ENCODE measurements at places on chromosomes 6 and 20.

- peak; percentile 99 for DNase-seq
Measured at GRCh38 chr20:3470627-3471396, at the start of gene ATRN. TSS of gene ATRN (plus strand) at chr20:3471018. CDS start at chr20:3471108, 90 bp downstream.

GRCh38 chr6:138562691-138563090 lies 63.4 kb upstream of the NHSL1 start:
- DNase-seq: no peak

- DNase-seq: no peak
Measured at GRCh38 chr20:43384101-43384940, 73.4 kb upstream of the SRSF6 start.

DNA sequence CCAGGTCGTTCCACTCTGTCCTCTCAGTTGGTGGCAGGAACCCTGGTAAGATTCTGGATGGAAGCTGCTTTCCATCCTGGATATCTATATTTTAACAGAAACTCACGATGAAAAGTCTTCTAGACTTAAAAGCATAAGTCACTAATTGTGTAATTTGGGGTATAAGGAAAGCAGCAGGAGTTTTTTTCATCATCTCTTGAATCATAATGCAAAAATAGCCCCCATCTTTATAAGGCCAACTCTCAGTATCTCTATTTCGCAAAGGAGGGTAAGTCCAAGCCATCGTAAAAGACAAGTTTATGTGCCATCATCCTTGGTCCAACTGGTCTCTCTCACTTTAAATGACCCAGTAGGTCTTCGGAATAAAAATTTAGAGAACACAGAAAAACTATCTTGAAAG lies 95.1 kb downstream of the FAM50B start:
- DNase-seq: no peak

DNA sequence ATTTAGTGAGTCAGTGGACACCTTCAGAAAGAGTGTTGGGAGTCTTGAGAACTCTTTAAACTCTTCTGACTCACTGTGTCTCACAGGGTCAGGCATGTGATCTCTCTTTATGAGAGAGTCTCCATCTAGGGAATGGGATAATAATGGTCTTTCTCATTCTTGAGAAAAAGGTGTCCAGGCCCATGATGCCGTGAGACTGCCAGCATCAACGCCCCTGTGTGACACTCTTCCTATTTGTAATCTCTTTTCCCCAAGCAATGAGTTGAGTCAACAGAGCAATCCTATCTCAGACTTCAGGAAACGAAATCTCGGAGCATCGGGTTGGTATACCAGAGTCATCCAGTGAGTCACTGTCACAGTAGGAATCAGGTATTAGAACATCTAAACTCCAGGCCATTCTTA lies 82.3 kb upstream of the BMP2 start:
- peak; percentile 34 for DNase-seq

- DNase-seq: no peak
Measured at GRCh38 chr6:31689249-31690110, 8.6 kb upstream of the LY6G5C start.

DNA sequence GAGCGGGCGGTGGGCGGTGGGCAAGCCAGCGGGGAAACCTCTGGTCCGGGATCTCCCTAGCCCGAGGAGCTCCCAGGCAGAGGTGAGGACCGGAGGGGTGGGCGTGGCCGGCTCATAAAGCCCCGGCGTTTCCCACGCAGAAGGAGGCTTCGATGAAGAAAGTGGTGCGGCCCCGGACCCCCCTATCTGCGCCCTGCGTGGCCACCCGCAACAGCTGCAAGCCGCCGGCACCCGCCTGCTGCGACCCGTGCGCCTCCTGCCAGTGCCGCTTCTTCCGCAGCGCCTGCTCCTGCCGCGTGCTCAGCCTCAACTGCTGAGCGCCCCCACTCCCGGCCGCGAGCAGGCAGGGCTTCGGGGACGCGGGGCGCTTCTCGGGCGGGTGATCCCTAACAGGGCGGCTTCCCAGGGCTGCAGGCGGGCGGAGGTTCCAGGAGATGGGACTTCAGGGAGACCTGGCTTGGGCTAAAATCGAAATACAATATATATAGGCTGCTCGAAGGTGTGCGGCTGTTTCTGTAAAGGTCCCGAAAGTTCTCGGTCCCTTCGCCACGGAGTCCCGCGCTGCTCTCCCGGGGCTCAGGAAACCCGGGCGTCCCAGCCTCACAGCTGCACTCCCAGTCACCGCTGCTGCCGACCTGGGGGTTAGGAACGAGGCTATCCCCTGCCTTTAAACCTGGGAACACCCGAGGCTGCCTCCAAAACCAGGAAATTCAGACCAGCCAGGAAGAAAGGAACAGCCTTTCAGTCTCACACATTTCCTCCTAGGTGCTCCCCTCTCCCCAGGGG lies 27.8 kb downstream of the ASIP start:
- DNase-seq: peak; percentile 33

- DNase-seq: no peak
Measured at GRCh38 chr6:30897882-30898281, 10.1 kb upstream of the GTF2H4 start.

- DNase-seq: no peak
Measured at GRCh38 chr6:122886481-122886880, 97.4 kb downstream of the SMPDL3A start.

GRCh38 chr6:131381052-131381708 lies 191.8 kb upstream of the ARG1 start:
- DNase-seq: no peak

DNA sequence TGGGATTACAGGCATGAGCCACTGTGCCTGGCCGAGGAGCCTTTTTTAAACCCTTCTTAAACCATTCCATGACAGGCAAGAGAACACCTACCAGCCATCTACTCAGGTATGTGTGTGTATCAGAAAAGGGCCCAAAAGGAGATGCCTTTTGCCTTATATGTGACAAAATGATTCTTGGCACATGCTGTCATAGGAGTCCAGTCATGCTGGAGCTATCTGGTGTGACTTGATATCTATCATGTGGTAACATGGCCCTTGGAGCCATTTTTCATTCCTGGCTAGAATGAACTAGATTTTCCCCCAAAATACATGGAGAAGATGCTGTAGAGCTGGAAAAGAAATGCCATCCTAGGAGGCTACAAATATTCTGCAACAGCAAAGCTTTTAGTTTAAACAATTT lies 129.1 kb downstream of the DST start:
- DNase-seq: no peak

GRCh38 chr20:3730803-3731672 lies 1.4 kb upstream of the HSPA12B start:
- DNase-seq: no peak

DNA sequence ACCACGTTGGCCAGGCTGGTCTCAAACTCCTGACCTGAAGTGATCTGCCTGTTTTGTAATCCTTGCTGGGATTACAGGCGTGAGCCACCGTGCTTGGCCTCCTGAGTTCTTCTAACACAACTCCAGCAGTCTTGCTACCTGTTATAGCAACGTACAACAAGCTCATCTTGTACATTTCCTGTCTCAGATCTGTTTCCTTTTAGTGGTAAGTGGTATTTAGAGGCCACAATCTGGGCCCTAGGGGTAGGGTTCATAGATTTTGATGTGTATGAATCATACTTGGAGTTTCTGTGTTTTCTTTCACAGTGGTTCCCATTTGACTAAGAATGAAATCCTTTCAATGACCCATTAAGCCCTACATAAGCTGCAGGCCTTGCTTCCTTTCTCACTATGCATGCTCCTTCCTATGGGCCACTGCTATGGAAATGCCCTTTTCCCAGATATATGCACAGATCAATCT lies 27.1 kb upstream of the SYNCRIP start:
- peak; percentile 41 for DNase-seq

- peak; percentile 63 for DNase-seq
Measured at GRCh38 chr20:36544134-36545018, 3.1 kb downstream of the MYL9 start.

DNA sequence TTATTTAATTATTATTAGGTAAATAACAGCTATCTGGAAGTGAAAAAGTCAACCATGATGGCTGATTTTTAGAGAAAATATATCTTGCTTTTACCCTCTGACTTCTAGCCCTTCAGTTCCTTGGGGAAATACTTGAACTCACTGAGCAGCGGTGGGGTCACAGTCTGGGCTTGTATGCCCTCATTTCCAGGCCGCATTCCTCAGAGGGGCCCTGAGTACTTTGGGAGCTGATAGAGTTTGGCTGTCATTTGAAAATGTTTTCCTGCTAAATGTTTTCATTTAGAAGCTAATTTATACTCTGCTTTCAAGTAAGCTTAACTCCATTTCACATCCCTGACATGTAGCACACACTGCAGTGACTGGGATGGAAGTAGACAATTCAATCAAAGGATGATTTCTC lies 1028.5 kb downstream of the KIF16B start:
- DNase-seq: no peak

- DNase-seq: no peak
Measured at GRCh38 chr6:169198885-169199284, 54.8 kb downstream of the THBS2 start.

DNA sequence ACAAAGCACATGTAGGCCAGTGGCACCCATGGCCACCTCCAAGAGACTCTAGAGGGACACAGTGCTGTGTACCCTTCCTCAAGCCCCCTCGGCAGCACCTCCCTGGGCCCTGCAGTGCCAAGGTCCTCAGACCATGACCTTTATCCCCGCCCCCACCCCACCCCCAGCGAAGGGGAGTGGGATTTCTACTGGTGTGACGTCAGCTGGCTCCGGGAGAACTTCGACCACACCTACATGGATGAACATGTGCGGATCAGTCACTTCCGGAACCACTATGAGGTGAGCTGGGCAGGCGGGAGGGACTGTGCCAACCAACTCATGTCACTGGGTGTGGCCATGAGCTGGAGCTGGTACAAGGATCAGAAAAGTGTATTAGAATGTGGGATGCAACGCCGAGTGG lies 38.0 kb downstream of the TTLL9 start:
- no peak for DNase-seq

GRCh38 chr6:38319256-38320212 lies 320.2 kb downstream of the BTBD9 start:
- DNase-seq: no peak

GRCh38 chr6:143878272-143878760 lies 14.0 kb downstream of the ZC2HC1B start:
- DNase-seq: no peak

DNA sequence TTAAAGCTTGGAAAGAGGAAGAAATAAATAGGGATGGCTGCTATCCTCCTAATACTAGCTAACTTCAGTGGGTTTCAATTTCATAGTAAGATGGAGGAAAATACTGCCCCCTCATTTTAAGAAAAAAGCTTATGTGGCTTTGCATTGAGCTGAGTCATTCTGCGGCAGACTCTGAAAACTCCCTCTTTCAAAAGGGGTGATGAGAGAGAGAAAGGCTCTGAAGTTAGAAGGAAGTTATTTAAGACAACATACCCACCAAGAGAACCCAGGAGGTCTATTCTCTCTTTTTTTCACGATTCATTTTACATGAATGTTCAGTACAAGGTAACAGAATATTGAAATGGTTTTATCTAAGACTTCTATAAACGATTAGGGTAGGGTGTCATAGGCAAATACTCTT lies 4.5 kb downstream of the PRDM13 start:
- DNase-seq: no peak

DNA sequence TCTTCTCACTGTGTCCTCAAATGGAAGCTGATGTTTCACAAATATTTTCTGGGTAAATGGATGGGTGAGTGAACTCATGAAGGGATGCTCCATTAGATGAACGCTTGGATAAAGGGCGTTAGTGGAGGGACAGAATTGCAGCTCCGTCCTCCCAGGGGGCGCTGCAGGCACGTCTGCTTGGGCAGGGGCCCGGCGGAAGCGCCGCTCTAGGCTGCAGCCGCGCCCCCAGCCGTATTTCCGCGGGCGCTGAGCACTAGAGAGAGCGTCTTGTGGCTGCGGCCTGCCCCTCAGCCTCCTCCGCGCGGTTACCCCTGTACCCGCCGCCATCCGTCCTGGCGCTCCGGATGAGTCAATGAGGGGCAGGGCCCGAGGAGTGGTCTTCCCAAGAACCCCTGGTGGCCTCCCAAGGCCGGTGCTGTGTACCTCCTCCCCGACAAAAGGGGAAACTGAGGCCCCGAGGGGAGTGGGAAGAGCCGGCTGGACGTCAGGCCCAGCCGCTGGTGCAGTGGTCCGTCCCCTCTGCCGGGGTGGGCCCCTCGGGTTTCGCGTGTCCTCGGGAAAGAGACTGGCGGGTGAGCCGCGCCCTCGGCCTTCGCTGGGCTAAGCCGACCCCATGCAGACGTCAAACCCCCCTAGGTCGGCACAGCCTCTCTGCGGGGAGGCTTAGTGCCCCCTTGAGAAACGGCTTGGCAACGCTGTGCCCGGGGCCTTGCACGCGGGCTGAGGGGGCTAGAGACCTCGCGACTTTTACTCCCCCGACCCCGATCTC lies 11.5 kb upstream of the SNHG17 start:
- peak; percentile 90 for DNase-seq

DNA sequence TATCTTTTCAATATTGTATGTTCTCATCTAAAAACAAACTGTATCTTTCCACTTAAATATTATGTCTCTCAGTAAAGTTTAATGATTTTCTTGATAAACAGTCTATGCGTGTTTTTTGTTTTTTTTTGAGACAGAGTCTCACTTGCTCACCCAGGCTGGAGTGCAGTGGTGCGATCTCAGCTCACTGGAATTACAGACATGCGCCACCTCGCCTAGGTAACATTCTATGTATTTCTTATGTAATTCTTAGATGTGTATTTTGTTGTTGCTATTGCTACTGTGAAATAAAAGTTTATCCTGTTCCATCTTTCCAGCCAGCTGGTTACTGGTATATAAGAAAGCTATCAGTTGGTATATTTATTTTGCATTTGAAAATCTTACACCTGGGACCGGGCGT lies 29.4 kb downstream of the ABHD12 start:
- DNase-seq: no peak

GRCh38 chr6:78528926-78529325 lies 338.4 kb upstream of the IRAK1BP1 start:
- DNase-seq: no peak

DNA sequence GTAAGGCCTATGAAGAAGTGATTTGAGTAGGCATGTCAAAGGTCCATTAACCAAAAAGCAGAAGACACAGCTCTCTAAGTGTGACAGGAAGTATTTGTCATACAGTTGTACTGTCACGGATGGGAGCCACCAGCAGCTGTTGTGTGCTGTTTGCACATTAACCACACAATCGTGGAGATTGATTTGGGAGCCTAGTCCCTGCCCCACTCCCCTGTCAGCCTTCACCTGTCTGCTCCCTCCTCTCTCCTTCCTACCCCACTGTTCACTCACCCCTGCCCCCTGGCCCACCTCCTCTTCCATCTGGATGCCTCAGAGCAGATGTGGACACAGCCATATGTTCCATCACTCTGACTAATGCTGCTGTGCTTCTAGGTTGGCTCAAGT lies 124.7 kb upstream of the SPACA1 start:
- no peak for DNase-seq

- DNase-seq: no peak
Measured at GRCh38 chr6:85405175-85405852, 44.6 kb upstream of the NT5E start.

DNA sequence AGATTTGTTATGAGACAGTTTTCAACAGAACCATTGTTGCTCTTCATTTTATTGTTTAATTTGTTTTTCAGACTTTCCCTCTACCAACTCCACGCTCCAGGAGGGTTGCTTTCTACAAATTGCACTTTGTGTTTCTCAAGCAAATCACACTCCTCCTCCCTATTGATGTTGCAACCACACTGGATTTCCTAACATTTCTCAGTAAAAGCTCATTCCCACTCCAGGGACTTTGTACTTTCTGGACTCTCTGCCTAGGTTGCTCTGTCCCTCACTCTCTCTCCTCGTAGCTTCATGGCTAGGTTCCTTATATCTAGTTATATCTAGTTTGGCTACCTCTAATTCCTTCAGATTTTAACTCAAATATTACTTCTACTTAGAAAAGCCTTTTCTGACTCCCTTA lies 20.3 kb downstream of the PGK2 start:
- no peak for DNase-seq
